GM03348 (cell line): ENCODE measurements at places on chromosomes 5 and 9.
A peak's percentile ranks its signal among the peaks of the same experiment; 100 is the strongest.

DNA sequence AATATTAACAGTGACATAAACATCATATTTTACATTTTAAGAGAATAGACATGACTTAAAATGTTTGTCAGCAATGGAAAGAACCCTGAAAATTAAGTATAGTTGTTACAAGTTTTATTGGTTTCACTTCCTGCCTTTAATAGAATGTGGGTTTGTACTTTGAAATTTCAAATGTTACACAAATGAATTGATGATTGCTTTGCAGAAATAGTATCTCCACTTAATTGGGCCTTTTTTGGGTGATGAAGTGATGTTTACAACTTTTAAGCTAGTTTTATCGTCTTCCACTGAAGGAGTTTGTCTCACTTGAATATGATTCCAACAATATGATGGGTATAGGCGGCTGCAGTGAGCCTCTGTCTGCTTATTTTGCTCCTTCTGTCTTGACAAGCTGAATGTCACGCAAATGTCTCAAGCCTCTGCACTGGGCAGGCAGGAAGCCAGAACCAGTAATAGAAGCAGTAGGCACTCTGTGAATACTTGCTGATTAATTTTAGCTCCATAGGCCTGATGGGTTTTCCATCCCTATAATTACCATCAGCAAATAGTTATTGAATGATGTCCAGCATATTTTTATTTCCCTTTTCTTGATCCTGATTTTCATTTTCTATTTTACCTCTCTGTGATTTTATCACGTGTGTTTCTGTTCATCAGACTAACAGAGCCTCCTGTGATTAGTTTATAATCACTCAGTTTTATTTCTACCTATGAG is 10.6 kb upstream of the NR3C1 start:
- no peak for DNase-seq

DNA sequence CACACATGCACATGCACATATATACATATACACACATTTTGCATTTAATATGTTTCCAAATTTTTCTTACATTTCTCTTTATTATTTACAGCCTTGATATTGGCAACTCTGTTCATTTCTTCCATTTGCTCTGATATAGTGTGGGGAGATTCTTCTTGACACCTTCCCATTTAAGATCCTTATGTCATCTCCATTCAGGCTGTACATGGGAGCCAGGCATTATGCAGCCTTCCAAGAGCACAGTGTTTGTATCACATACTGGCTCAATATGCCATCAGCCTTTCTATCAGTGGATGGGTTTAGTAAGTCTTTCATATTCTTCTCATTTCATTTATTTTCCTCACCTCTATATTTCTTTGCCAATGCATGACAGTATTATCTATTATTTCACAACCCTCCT is 372.3 kb upstream of the FTMT start:
- DNase-seq = no peak

- peak; percentile 46 for DNase-seq
Observed at GRCh38 chr5:95283761-95284571, 928 bp downstream of the MCTP1 start.

DNA sequence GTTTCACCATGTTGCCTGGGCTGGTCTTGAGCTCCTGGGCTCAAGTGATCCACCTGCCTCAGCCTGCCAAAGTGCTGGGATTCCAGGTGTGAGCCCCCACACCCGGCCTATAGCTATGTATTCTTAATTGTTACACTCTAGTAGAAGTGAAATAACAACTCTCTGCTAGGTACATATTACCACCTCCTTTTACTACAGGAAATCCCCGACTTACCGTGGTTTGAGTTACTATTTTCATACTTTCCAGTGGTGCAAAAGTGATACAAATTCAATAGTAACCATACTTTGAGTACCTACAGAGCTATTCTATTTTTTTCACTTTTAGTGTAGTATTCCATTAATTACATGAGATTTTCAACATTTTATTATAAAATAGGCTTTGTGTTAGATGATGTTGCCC is 719 bp downstream of the ARL14EPL start:
- DNase-seq = no peak

GRCh38 chr5:89401659-89402058 is 518.7 kb upstream of the MEF2C start:
- DNase-seq = no peak

DNA sequence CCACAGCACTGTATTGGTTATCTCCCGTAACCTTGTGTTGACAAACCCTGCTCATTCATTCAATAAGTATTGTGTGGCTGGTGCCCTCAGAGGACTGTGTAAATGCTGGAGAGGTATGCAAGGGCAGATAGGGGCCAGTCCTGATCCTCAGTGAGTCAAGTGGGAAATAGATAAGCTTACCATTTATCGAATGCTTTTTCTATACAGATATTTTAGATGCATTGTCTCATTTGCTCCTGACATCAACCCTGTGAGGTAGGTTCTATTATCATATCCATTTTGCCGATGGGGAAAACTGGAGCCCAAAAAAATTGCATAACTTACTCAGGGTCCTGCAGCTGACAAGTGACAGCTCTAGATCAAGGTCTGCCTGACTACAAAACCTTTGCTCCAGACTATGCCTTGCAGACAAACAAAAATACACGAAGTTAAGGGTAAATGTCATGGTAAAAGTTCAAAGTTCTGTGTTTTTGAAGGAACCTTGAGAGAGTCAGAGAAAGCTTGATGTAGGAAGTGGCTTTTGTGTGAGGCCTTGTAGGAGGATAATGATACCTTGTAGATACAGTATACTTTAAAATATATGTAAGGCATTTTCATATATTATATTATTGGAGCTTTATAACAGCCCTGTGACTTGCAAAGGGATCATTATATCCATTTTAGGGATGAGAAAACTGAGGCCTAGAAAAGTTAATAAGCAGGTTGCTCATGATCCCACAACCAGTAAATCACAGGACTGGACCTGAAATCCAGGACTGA is 22.7 kb downstream of the CYFIP2 start:
- DNase-seq = no peak

DNA sequence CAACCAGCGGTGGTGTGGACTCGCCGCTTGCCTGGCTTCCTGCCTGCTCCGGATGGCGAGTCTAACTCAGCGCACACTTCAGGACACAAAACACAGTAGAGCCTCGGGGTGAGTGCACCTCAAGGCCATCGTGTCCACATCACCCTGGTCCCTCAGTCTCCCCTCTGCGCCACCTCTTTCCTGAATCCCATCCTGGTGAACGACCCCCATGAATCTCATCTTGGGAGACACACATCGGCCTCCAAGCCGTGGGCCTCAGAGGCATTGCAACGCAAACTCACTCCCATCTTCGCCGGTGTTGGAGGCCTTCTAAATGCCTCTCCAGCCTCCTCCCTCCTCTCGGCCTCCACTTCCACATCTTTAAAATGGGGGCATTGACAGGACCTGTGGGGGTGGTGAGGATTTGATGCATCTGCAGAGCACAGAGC is 124.3 kb downstream of the COL23A1 start:
- DNase-seq = no peak

GRCh38 chr9:69894720-69895119 is 74.1 kb downstream of the CFAP95 start:
- no peak for DNase-seq

- peak; percentile 96 for DNase-seq
Observed at GRCh38 chr9:136644593-136645351, 17.9 kb upstream of the EGFL7 start.

- no peak for DNase-seq
Observed at GRCh38 chr5:158255609-158256008, 396.7 kb upstream of the CLINT1 start.

DNA sequence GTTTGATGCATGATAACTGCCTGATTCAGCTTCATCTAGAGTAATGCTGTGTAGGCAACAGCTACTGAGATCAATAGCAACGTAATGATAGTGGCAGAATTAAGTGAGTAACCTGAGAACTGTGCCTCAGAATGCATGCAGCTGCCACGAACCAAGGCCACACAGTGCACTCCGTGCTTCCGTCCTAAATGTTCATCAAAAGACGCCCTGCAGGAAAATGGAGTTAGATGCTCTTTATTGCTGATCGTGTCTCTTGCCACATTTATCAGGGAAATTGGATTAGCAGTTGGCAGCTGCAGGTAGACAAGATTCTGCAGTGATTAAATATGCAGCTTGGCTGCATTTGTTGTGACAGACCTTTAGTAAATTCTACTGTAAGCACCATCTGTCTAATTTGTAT is 107.7 kb upstream of the TLX3 start:
- no peak for DNase-seq

DNA sequence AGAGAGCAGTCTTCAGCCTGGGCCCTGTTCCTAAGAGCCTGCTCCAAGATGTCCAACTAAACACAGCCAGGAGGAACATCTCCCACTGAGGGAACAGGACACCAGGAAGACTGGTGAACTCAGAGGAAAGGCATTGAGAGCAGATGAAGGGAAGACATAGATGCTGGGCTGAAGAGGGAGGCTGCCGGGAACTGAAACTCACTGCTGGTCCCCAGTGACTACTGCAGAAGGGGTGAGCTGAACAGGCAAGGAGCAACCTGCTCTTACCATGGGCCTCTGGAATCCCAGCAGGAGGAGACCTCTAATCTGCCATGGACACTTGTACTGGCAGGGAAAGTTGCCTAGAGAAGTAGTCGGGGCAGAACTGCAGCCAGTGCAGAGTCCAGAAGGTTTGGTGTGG is 95.7 kb downstream of the TRPM3 start:
- no peak for DNase-seq

DNA sequence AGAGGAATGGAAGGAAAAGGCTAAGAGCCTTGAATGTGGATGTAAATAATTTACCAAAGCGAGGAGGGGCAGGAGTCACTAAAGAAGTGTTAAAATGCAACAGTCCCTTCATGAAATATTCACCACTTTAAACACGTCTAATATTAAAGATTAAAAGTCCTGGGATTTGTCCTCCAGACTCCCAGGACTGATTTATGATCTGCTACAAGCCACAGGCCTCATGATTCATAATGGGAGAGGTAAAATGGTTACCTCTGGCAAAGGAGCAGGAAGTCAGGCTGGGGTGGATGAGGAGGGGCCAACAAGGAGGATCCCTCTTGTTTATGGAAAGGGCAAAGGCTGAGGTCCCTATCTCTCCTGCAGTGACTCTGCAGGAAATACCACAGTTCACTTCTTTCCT is 292.4 kb downstream of the TRIM32 start:
- no peak for DNase-seq

DNA sequence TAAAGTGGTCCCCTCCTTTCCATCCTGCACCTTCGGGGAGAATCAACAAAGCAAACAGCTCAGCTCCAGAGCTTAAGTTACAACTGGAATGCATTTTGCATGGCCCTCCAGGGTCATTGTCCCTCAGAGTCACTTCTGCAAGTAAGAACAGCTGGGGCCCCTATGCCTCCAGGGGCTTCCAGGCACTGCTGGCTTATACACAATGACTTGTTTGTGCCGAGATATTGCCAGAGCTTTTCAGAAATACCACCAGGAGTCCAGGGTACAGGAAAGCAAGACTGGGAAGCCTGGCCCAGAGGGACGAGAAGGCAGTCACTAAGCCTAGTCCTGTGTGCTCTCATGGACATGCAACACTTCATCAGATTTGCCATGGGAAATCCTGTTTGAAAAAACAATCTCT is 11.3 kb downstream of the FRMD3 start:
- no peak for DNase-seq

DNA sequence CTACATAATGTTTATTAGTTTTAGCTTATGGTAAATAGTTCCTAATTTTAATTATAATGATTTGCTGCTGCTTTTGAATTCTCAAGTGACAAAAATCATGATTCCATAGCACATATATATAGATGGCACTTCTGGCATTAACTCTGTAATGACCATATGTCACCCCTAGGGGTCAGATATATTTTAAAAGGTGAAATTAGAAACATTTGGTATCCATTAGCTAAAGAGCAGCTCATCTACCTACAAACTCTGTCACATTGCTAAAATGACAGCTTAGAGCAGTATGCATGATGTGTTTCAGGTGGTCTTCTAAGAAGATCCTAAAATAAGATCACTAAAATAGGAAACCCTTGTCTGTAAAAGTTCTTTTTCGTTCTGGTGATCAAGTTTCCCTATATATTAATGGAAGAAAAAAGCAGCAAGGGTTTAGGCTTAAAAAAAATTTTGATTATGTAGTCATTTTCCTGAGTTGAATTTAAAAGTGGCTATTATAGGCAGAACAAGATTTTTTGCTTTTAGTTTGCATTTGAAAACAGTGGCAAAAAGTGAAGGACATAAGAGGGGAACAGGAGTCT is 157.7 kb upstream of the POU5F2 start:
- no peak for DNase-seq

GRCh38 chr5:20660588-20660987 is 672.6 kb upstream of the CDH18 start:
- no peak for DNase-seq

DNA sequence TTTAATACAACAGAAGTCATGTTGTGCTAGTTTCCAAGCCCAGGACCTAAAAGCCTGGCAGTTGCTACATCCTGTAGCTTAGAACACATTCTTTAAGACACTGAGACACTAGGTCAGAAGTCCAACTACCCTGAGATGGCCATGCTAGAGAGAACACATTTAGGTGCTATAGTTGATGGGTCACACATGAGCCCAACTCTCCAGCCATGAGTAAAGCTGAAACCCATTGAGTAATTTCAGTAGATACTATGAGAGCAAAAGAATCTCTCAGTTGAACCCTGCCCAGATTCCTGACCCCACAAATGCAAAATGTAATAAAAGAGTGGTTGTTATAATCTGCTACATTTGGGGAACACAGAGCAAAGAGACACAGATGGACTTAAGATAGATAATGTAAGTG is 164.4 kb downstream of the SEMA5A start:
- no peak for DNase-seq

DNA sequence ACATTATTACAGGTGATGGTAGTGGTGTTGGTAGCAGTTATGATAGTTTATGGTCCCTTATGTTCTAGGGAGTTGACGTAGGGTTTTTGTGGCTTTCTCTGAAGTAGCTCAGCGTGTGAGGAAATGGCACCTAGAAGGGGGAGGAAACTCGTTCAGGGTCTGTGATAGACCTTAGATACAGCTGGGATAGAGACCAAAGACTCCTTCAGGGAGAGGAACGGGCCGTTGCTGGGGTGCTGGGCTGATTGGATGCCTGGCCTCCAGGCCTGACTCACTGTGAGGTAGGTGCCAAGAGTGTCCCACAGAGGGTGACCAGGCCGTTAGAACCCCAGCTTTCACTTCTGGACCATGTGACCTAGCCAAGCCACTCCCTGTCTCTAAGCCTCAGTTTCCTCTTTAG is 96.6 kb downstream of the DAB2IP start:
- peak; percentile 73 for DNase-seq

- no peak for DNase-seq
Observed at GRCh38 chr9:138065287-138065686, 187.7 kb downstream of the CACNA1B start.

- no peak for DNase-seq
Observed at GRCh38 chr5:1412621-1413020, 32.6 kb downstream of the SLC6A3 start.

- DNase-seq = no peak
Observed at GRCh38 chr5:32812399-32812798, 101.3 kb downstream of the NPR3 start.

- DNase-seq = no peak
Observed at GRCh38 chr5:76974785-76975184, 21.9 kb downstream of the CRHBP start.

DNA sequence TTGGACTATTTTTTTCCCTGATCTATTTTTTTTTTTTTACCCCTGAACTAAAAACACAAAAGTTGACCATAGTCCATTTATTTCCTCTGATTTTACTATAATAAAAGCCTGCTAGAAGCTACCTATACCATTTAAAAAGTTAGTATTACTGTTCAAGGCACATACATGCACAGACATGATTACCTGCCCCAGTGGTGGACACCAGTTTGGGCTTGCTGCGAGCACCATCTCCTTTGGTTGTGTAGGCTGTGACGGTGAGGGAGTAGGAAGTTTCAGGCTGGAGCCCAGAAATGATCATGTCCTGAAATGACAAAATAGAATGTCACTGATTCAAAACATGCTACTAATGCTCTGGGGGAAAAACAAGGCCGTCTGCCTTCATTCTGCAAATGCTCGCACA is 693.1 kb upstream of the DMAC1 start:
- DNase-seq = no peak
